IMR-90 (cell line): ENCODE measurements at places on chromosomes 7 and 10. TPM values are rescaled to one million over a fixed set of nuclear protein-coding genes. Genes with fewer than 3 reads are reported as not detected.

KCNMA1 gene
- 24.7 and 25.6 TPM in 2 replicates for total RNA-seq

ATOH7 gene
- total RNA-seq = not detected in 2 replicates

SHTN1 gene
- 0.54 and 1.4 TPM in 2 replicates for total RNA-seq

CALU gene
- 421 and 914 TPM in 2 replicates for total RNA-seq

ZNF277 gene
- 21.3 and 45.0 TPM in 2 replicates for total RNA-seq

ZNF485 gene
- total RNA-seq = 2.2 and 3.1 TPM in 2 replicates

FOXP2 gene
- total RNA-seq = 1.1 and 1.7 TPM in 2 replicates

TYW1 gene
- total RNA-seq = 23.7 and 27.8 TPM in 2 replicates

ZNF239 gene
- total RNA-seq = 10.8 and 12.7 TPM in 2 replicates

RUFY2 gene
- 6.8 and 16.4 TPM in 2 replicates for total RNA-seq

SLC26A4 gene
- 0.56 and 1.1 TPM in 2 replicates for total RNA-seq

ATP6V0E2 gene
- 5.7 and 10.3 TPM in 2 replicates for total RNA-seq

IL6 gene
- total RNA-seq = 15.2 and 18.3 TPM in 2 replicates

CALML5 gene
- not detected in 2 replicates for total RNA-seq

- H3K4me1 ChIP-seq = peaks cover 34% of the 10 kb centered on the region
- H3K36me3 ChIP-seq = no peaks in the 10 kb centered on the region
- H3K27me3 ChIP-seq = peaks cover 4% of the 10 kb centered on the region; the same call in 1 of the 2 replicates
- no peak overlapping the region for H3K27ac ChIP-seq
- H3K4me3 ChIP-seq = no peak overlapping the region
Observed at GRCh38 chr7:30802812-30803211, 31.6 kb downstream of the MINDY4 start.

DNA sequence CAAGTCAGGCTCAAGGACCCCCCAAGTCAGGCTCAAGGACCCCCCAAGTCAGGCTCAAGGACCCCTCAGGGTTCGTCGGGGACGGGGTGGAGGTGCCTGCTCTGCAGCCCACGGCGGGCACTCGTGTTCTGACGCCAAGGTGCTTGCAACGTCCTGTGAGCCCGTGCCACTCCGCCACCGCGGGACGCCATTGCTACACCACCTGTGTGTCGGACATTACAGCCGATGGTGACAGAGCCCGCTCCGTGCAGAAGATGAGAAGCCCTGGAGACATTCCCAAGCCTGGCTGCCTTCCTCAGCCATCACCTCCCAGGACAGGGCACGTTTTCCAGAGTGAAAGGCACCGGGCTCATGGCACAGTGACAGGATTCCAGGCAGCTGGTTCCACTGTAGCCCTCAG, 97.7 kb upstream of the DNAAF5 start:
- no peaks in the 10 kb centered on the region for H3K27me3 ChIP-seq
- H3K36me3 ChIP-seq = no peaks in the 10 kb centered on the region
- H3K27ac ChIP-seq = no peak overlapping the region
- no peak overlapping the region for H3K4me3 ChIP-seq
- H3K4me1 ChIP-seq = no peaks in the 10 kb centered on the region

DNA sequence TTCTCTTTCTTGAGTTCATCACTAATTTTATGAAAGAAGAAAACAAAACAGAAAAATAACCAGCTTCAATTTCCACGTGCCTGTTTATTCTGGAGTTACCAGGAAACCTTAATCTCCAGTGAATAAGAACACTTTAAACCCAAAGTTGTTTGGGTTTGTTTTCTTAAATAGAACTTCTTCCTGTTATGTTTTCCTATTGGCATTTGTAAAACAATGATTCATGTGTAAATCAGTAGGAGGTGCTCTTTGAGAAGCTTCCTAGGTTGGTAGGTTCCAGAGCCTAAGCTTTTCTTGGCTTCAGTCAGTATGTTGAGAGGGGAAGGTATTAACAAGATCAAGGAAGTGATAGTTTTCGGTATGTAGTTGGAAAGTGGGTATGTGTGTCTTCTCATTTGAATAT, 119.0 kb downstream of the BICC1 start:
- no peak for DNase-seq
- no peaks in the 10 kb centered on the region for H3K36me3 ChIP-seq
- H3K27me3 ChIP-seq = no peaks in the 10 kb centered on the region
- no peak overlapping the region for H3K27ac ChIP-seq

DNA sequence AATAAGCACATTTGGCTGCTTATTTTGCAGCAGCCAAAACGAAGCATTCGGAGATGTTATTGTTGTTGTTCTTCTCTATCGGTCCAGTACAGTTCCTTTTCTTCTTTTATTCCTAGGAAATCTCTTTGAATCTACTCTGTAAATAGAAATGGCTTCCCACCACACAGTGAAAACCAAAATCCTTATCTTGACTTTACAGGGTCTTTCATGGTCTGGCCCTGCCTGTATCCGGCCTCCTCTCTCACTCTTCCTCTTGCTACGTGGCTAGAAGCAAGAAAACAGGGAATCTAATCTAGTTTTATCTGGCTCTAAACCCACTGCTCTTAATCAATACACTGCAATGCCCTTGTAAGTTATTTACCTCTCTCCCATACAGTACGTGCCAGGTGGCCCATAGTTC, 926.0 kb upstream of the C7orf33 start:
- H3K36me3 ChIP-seq = no peaks in the 10 kb centered on the region
- no peaks in the 10 kb centered on the region for H3K4me1 ChIP-seq
- no peaks in the 10 kb centered on the region for H3K27me3 ChIP-seq
- no peak overlapping the region for H3K27ac ChIP-seq
- H3K4me3 ChIP-seq = no peak overlapping the region
- no peak for DNase-seq

GRCh38 chr7:40584667-40585433, 450.0 kb downstream of the SUGCT start:
- H3K36me3 ChIP-seq = no peaks in the 10 kb centered on the region
- no peaks in the 10 kb centered on the region for H3K27me3 ChIP-seq
- H3K4me3 ChIP-seq = no peak overlapping the region
- peaks cover 4% of the 10 kb centered on the region; the same call in 1 of the 2 replicates for H3K4me1 ChIP-seq
- DNase-seq = peak; percentile 80

- DNase-seq = peak; percentile 92
- H3K27me3 ChIP-seq = no peaks in the 10 kb centered on the region
- H3K36me3 ChIP-seq = no peaks in the 10 kb centered on the region
- H3K27ac ChIP-seq = no peak overlapping the region; the same call in 1 of the 2 replicates
- no peak overlapping the region for H3K4me3 ChIP-seq
Observed at GRCh38 chr7:41005374-41005901, 697.5 kb downstream of the INHBA start.

DNA sequence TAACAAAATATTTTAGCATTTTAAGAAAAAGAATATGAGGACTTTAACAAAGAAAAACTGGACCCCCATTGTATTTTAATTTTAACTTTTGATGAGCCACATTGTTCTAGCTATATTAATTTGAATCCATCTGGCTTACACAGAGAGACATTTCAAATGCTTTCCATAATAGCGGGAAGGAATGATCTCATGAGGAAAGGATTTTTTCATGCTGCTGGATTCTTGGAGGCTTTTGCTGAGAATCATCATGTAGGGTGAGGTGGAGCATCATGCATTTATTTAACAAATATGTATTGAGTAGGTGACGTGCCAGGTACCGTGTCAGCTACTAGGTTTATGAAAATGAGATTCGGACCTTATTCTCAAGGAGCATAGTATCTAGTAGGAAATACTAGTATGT, 1006.3 kb downstream of the SORCS1 start:
- no peaks in the 10 kb centered on the region for H3K27me3 ChIP-seq
- no peaks in the 10 kb centered on the region for H3K4me1 ChIP-seq
- H3K36me3 ChIP-seq = no peaks in the 10 kb centered on the region
- H3K27ac ChIP-seq = no peak overlapping the region
- no peak overlapping the region for H3K4me3 ChIP-seq
- DNase-seq = no peak

DNA sequence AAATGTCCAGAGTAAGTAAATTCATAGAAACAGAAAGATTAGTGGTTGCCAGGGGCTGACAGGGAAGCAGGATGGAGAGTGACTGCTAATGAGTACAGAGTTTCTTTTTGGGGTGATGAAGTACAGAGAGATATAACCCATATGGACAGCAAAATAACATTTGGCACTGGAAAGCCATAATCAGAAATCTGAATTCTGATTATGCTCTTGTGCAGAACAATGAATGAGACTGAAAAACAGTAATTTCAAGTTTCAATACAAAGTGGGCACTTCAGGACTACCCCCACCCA, 4.5 kb downstream of the RHEB start:
- H3K36me3 ChIP-seq = no peaks in the 10 kb centered on the region
- H3K4me3 ChIP-seq = no peak overlapping the region
- H3K27ac ChIP-seq = no peak overlapping the region
- peaks cover 7% of the 10 kb centered on the region for H3K4me1 ChIP-seq
- no peak for DNase-seq

GRCh38 chr7:105835441-105835840, 41.0 kb downstream of the ATXN7L1 start:
- H3K4me1 ChIP-seq = peaks cover 27% of the 10 kb centered on the region
- no peak for DNase-seq
- no peaks in the 10 kb centered on the region for H3K27me3 ChIP-seq
- no peak overlapping the region for H3K27ac ChIP-seq
- no peak overlapping the region for H3K4me3 ChIP-seq

GRCh38 chr7:38862666-38863065, 46.3 kb downstream of the VPS41 start:
- H3K4me1 ChIP-seq = no peaks in the 10 kb centered on the region
- H3K27ac ChIP-seq = no peak overlapping the region

DNA sequence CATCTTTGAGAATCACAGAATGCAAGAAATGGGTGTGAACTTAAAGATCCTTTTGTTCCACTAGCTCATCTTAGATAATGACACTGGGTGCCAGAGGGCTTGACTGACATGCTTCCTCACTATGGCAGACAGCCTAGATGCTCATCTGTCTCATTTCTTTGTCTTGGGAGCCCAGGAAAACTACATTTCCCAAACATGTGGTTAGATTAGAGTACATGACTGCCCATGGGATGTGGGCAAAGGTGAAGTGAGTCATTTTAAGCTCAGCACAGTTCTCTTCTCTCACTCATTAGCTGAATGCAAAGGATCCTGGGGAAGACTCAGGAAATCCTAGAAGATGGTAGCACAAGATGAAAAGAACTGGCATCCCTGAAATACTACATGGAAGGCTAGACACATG, 32.5 kb upstream of the TBX20 start:
- H3K27me3 ChIP-seq = no peaks in the 10 kb centered on the region; the same call in 1 of the 2 replicates
- peak; percentile 2 for DNase-seq
- no peak overlapping the region for H3K27ac ChIP-seq
- H3K4me3 ChIP-seq = no peak overlapping the region
- H3K4me1 ChIP-seq = no peaks in the 10 kb centered on the region
- H3K36me3 ChIP-seq = no peaks in the 10 kb centered on the region

GRCh38 chr7:46424934-46425333, 503.9 kb upstream of the IGFBP3 start:
- no peaks in the 10 kb centered on the region; the same call in none of the 2 replicates for H3K4me1 ChIP-seq
- no peak overlapping the region for H3K27ac ChIP-seq
- H3K27me3 ChIP-seq = no peaks in the 10 kb centered on the region

DNA sequence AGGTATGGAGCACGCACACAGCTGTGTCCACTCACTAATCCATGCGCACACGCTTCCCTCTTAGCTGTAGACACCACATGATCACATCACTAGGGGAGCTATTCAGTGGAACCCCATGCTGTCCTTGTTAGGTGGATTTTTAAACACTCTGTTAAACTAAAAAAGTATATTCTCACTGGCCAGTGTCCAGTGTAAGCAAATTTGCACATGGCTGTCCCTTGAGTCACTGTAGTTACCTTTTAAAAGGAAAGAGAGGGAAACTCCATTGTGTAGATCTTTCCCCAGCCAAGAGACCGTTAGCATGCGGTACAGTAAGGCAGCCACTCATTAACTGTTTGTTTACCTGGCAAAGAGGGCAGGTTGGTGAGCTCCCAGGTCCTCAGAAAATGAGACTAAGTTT, 81.6 kb upstream of the INSYN2A start:
- DNase-seq = peak; percentile 82
- peaks cover 8% of the 10 kb centered on the region for H3K4me1 ChIP-seq
- H3K27ac ChIP-seq = no peak overlapping the region
- H3K4me3 ChIP-seq = no peak overlapping the region

GRCh38 chr7:83936056-83936708, 258.4 kb downstream of the SEMA3A start:
- peak; percentile 81 for DNase-seq
- H3K4me1 ChIP-seq = no peaks in the 10 kb centered on the region
- no peaks in the 10 kb centered on the region for H3K36me3 ChIP-seq

GRCh38 chr10:124971276-124971675, 29.4 kb downstream of the ZRANB1 start:
- no peaks in the 10 kb centered on the region for H3K27me3 ChIP-seq
- peaks cover 42% of the 10 kb centered on the region for H3K36me3 ChIP-seq
- no peak overlapping the region for H3K4me3 ChIP-seq
- DNase-seq = no peak
- H3K27ac ChIP-seq = no peak overlapping the region

GRCh38 chr7:99124236-99124635, 19.7 kb downstream of the SMURF1 start:
- peaks cover 3% of the 10 kb centered on the region for H3K36me3 ChIP-seq
- H3K4me1 ChIP-seq = peaks cover 22% of the 10 kb centered on the region

DNA sequence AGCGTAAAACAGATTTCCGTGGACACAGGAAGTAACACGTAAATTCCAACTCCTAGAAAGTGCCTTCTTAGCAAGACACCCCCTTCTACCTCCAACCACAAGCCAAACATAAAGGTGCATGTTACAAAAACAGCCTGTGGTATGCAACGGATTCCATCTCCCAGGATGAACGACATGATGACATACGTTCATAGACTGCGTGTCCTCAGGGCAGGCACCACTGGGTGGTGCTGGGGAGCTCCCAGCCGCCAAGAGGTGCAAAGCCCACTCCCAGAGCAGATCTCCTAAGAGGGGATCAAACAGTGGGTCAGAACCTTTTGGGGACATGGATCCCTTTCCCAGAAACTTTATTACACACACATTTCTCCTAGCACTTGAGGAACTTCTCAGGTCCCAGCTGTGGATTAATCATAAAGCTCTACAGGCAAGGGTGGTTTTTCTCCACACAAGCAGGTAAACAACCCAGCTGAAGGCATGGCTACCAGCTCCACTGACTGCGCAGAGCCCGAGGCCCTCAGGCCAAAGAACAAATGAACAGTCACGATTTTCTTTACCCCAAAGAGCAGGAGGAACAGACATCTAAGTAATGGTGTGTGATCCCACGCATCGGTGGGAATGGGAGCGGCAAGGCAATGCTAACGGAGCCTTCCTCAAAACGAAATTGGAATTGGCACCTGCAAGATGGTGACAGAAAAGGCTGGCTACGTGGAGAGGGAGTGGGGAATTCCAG, 13.8 kb downstream of the PSAP start:
- no peak for DNase-seq
- no peak overlapping the region for H3K27ac ChIP-seq
- H3K4me1 ChIP-seq = peaks cover 25% of the 10 kb centered on the region
- no peaks in the 10 kb centered on the region for H3K27me3 ChIP-seq
- H3K36me3 ChIP-seq = peaks cover 16% of the 10 kb centered on the region

- H3K27ac ChIP-seq = no peak overlapping the region
- no peak for DNase-seq
- no peaks in the 10 kb centered on the region for H3K4me1 ChIP-seq
- no peak overlapping the region for H3K4me3 ChIP-seq
Observed at GRCh38 chr10:26665080-26666048, 32.1 kb upstream of the PDSS1 start.

DNA sequence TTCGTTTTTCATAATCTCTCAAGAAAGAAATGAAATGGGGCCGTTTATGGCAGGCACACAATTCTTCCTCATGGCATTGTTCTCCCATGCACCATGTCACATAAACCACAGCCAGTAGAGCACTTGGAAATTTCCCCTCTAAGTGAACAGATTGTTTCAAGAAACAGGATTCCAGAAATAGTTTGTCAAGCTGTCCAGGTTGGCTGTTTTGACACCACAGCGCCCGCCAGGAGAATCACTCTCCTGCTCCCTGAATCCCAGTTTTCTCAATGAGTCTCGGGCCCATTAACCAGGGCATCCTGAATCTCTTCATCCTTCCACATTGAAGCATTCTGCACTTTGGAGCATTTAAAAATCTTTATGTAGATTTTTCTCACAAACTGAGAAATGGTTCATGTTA, 172.2 kb upstream of the NEBL start:
- H3K27me3 ChIP-seq = no peaks in the 10 kb centered on the region
- H3K4me1 ChIP-seq = no peaks in the 10 kb centered on the region
- no peak overlapping the region for H3K4me3 ChIP-seq
- DNase-seq = no peak
